NCI-H2029 treated with DMSO at 0.1 percent for 48 hours (cell line): ENCODE measurements at places on chromosomes 6 and 20.

- peak; percentile 90 for DNase-seq
Measured at GRCh38 chr20:47360297-47361056, 4.0 kb upstream of the ZMYND8 start.

DNA sequence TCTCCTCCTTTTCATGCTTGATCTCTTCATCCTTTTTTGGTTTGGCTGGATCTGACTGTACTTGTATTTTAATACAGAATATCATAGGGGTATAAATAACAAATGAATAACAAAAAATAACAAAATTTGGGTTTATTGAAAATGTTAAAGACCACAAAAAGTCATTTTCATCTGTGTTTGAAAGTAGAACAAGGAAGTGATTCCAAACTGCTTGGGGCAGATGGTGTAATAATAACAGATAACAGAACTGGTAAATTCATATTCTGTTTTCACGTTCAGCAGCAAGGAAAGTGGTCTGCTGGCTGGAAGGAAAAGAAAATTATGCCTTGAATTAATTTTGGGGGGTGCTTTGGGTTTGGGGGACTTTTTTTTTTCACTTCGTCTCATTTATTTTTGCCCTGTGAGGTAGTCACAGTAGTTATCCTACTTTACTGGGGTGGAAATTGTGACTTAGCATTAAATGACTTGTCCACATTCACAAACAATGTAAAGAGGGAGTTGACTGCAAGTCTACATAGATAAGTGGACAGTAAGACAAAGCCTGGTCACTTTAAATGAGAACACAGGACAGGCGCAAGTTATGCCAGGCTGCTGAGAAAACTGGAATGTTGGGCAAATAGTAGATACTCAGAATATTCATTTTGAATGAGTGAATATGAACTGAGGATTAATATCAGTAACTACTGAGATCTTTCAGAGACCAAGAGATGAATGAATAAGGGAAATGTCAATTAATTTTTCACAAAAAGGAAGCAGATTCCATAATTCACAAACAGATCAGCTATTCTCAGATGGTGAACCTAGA, 193.9 kb upstream of the CITED2 start:
- DNase-seq, result no peak

GRCh38 chr20:47262365-47263013, 94.0 kb downstream of the ZMYND8 start:
- no peak for DNase-seq

DNA sequence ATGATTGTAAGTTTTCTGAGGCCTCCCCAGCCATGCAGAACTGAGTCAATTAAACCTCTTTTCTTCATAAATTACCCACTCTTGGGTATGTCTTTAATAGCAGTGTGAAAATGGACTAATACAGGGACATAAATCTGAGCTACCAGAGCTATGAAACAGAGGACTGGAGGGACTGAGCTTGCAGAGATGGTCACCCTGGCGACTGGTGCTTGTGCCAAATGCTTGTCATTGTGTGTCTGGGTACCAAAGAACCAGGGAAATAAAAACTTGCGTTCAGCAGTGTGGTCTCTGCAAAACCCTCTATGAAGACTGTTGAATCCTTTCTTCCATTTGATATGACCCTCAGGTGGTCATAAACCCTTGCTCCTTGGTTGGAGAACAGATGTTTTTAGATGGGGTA, 105.1 kb upstream of the PRL start:
- no peak for DNase-seq

GRCh38 chr6:90076511-90077415, 182.5 kb downstream of the GJA10 start:
- no peak for DNase-seq

GRCh38 chr6:119347466-119348095, 2.0 kb downstream of the MAN1A1 start:
- peak; percentile 71 for DNase-seq

DNA sequence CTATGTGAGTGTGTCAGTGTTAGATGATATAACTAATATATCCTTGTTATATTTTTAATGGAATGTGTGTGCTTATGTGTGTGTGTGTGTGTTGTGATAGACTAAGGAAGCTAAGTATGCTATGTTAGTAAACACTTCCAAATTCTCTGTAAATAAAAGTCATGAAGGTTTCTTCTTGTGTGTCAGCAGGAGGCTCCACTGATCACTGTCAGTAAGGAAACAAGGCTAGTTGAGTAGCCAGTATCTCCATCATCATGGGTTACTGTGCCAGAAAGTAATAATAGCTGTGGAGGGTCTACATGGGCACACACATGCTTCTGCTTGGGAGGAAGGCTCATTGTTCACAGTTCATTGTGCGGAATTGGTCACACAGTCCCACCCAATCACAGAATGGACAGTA, 302.8 kb upstream of the RNF217 start:
- no peak for DNase-seq

DNA sequence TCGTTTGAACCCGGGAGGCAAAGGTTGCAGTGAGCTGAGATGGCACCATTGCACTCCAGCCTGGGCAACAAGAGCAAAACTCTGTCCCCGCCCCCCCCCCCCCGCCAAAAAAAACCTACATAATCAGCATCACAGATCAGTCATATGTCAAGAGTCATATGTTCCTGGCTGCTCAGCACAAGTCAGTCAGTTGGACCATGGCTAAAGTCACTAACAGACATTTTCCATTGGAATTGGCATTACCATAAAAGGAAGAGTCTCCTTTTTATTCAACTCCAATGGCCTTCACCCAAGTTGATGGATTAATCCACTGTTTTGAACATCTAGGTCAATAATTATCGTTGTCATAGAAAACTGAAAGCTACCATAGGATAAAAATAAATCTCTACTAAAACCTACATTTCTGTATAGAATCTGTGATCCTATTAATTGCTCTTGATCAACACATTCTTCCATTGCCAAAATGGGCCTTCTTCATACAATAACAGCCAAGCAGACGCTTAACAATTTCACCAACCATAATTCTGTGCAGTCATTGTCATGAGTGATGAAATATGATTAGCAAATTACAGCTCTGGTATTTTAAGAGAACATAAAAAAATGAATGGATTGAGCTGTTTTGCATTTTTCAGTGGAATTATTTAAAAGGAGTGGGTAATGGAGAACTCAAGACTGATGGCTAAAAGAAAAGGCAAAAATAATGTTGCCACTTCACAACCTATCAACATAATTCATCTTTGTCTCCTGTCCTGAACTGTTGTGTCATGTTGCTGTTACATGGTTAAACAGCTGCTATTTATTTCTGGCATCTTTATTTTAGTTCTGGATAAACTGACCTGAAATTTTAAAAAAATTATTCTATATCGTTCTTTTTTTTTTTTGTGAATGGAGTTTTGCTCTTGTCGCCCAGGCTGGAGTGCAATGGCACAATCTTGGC, 555.5 kb upstream of the JARID2 start:
- no peak for DNase-seq

- DNase-seq, result no peak
Measured at GRCh38 chr6:81413306-81413705, 339.2 kb downstream of the TENT5A start.

DNA sequence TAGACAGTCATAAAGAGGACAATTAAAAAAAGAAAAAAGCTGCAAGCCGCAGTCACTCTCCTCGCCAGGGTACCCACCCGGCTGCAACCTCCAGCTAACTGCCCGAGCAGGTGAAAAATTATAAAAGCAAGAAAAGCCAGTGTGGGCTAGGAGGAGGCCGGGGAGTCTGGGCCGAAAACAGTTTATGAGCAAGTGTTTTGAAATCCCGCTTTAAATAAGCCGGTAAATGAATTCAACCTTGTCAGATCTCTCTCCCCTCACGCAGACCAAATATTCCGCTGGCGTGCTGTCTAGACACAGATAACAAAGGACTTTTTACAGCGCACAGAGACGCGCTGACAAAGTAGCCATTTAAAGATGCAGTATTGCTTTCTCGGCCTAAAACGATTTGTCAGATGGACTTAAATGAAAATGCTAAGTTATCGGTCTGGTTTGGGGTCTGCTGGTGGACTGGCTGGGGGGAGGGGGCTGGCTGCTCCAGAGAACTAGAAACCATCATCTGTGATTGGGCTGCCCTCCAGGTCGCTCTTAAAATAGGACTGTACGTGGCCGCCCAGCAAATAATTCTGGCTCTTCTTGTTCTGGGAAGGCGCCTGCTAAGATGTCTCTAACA, 24.6 kb downstream of the PMEPA1 start:
- no peak for DNase-seq

DNA sequence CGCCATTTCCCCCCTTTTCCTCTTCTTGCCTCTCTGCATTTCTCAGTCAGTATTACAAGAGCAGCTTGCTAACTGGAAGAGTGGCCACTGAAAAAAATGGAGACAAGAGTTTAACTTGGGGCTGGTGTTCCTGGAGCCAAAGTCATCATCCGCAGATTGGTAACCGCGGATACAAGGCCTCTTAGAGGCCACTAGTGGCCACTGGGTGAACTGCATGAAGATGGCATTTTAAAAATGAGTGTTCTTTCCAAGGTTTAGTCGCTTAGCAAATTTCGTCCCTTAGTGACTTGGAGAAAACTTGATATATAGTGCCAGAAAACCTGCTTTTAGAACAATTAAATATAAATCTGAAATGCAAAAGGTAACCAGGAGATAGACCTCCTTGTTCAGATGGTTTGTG, 4.8 kb downstream of the F13A1 start:
- DNase-seq, result peak; percentile 68

- DNase-seq, result no peak
Measured at GRCh38 chr20:53757472-53757913, 163.9 kb upstream of the ZNF217 start.

- DNase-seq, result no peak
Measured at GRCh38 chr20:35003211-35004031, 47.8 kb downstream of the MYH7B start.

DNA sequence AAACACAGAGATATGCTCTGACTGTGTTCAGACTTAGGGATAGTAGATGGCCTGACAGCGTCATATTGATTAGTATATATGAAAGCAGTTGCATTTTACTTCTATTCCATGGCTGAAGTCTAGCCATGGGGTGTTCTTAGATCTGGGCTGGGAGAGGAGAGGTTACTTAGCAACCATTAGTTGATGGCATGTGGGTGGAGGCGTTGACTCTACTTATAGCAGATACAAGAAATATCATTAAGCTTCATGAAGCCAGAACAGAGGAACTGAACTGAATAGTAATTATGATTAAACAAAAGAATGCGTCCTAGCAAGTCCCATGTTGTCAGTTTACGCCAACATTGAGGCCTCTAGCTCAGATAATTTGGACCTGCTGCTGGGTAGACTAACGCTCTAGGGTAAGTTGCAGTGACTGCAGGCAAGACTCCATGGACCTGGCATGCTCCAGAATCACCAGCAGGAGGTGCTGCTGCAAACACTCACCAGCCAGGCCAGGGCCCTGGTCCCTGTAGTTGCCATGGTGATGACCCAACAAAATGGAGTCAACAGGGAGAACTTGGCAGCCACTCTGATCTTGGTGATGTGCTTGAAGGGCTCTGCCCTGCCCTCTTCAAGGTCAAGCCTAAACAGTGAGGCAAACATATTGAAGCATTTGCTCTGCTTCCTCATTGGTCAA, 477.3 kb downstream of the PREX1 start:
- no peak for DNase-seq

- DNase-seq, result no peak
Measured at GRCh38 chr20:41048461-41049301, 20.1 kb downstream of the TOP1 start.

DNA sequence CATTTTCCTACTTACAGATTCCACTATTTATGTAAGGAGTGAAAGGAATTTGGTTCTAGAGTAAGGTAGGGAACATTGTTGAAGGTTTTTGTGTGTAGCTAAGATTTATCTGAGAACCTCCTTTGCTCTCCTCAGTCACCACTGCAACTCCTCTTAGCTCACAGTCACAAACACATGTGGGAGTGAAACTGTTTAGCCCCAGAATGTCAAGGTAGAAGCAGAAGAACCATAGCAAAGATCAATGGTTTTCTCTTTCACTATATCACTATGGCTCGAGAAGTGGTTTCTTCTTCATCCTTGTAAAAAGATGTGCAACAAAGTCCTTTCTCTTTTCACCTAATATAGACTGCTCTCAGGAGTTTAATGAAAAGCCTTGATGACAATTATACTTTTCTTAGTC, 6.5 kb upstream of the DEFB112 start:
- no peak for DNase-seq

- DNase-seq, result no peak
Measured at GRCh38 chr6:50093116-50093937, 43.6 kb upstream of the DEFB112 start.

GRCh38 chr6:130771741-130772140, 55.5 kb upstream of the SMLR1 start:
- DNase-seq, result no peak

- no peak for DNase-seq
Measured at GRCh38 chr20:12237772-12238171, 320.1 kb downstream of the BTBD3 start.

DNA sequence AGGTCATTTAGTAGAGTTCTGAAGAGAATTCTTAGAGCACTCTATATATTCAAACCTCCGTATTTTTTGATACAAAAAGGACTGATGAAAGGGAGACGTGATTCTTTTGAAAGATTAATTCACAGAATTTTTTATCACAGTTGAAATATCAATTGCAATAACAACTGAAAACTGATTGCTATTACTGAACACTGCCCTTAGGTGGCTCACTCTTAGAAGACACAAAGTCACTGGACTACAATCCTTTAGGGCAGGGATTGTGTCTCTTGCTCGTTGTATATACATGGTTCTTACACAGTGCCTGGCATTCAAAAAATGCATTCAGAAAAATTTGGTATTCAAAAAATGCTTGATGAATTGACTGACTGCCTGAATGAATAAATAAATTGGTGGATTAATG, 17.1 kb upstream of the CALHM6 start:
- DNase-seq, result peak; percentile 99

DNA sequence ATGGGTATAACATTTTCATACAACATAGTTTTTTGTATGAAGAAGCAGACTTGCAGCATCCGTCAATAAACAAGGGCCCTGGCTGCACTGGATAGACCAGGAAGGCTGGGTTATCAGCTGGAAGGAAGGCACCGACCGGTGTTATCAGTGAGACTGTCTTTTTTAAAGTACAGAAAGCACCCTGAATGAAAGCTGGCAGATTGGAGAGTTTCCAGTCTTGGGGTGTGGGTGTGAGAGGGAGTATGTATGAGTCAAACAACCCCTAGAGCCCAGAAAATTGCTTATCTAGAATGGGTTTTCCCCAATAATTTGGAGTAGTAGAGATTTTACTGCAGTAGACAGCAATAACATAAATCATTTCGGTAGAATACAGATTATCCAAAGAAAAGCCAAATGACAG, 42.4 kb downstream of the TXLNB start:
- no peak for DNase-seq
